ENCODE measurements at places on chromosomes 2 and 18.

DNA sequence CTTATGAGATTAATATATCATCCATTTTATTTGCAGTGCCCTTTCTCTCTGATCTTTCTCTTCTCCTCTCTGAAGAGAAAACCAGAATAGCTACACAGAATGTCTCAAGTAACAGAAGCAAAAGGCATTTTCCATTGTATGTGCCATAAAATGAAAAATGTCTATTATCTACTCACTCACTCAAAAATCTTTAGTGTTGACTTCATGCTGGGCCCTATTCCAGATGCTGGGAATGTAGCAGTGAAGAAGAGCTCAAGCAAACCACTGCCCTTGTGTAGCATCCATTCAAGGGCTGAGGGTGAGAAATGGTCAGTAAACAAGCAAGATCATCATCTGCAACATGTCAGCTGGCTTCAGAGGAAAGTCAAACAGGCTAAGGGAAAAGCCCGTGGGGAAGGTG, 427.7 kb downstream of the METTL4 start:
- DNase-seq, result no peak

DNA sequence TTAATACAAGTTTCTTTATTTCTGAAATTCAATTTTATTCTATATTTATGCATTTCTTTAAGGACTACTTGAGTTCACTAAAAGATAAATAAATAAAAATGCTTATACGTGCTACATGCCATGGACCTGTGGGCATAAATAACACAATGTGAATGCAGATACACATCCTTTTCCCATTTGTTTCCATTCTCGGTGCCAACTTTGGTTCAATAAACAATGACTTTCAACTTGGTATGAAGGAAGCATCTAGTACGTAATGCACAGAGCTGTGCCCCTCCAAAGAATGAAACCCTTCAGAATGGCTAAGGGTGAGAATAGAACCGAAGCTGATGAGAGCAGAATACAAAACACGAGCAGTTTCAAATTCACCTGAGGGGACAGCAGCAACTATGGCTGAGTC, 409.3 kb downstream of the MTX2 start:
- DNase-seq, result no peak

- no peak for DNase-seq
These were observed 811.3 kb downstream of the CPS1 start for GRCh38 chr2:211367711-211368110.

- no peak for DNase-seq
These were observed 354.1 kb downstream of the TXNL1 start for GRCh38 chr18:56284319-56284718.

GRCh38 chr2:175811971-175812370, 190.1 kb downstream of the LNPK start:
- no peak for DNase-seq

Measured in naive B cell (primary cell).